ENCODE measurements at places on chromosomes 13 and 19.

- no peaks in the 10 kb centered on the region for H3K27me3 ChIP-seq
- peaks cover 12% of the 10 kb centered on the region for H3K4me1 ChIP-seq
- H3K27ac ChIP-seq: no peak overlapping the region
- peaks cover 6% of the 10 kb centered on the region for H3K36me3 ChIP-seq
These were observed 93.5 kb downstream of the ATP11A start for GRCh38 chr13:112783135-112783977.

DNA sequence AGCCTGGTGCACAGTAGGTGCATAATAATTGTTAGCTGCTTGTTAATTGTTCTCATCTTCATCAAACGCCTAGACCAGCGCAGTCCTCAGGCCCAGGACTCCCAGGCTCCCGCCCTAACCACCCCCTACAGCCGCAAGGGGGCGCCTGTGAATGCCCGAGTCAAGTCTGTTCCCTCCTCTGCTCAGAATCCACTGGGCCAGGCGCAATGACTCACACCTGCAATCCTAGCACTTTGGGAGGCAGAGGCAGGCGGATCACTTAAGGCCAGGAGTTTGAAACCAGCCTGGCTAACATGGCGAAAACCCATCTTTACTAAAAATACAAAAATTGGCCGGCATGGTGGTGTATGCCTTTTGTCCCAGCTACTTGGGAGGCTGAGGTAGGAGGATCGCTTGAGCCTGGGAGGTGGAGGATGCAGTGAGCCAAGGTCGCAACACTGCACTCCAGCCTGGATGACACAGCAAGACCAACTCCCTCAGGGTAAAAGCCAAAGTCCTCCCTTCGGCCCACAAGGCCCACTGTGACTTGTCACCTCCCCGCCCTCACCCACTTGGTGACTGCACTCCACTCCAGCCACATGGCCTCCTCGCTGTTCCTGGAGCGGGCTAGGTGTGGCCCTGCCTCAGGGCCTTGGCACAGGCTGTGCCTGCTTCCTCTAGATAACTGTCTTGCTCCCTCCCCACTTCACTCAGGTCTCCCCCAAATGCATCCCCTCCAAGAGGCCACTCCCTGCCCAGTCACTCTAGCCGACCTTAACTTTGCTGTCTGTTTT is 9.1 kb downstream of the ZNF653 start:
- H3K4me1 ChIP-seq: no peaks in the 10 kb centered on the region
- H3K27ac ChIP-seq: no peak overlapping the region
- DNase-seq: peak; percentile 39
- peaks cover 12% of the 10 kb centered on the region for H3K36me3 ChIP-seq
- H3K27me3 ChIP-seq: no peaks in the 10 kb centered on the region

- H3K4me1 ChIP-seq: no peaks in the 10 kb centered on the region
- no peak for DNase-seq
- no peak overlapping the region for H3K4me3 ChIP-seq
- H3K36me3 ChIP-seq: no peaks in the 10 kb centered on the region
These were observed 22.0 kb downstream of the MUC16 start for GRCh38 chr19:8988204-8988603.

DNA sequence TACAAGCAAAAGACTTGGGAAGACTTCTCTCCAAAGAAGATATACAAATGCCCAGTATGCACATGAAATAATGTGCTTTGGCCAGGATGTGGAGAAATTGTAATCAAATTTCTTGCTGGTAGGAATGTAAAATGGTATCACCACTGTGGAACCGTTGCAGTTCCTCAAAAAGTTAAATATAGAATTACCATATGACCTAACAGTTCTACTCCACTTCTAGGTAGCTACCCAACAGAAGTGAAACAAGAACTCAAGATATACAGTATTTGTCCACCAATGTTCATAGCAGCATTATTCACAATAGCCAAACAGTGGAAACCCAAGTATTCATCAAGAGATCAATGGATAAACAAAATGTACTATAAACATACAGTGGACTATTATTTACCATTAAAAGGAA is 95.0 kb upstream of the KLF5 start:
- H3K27ac ChIP-seq: no peak overlapping the region
- H3K4me3 ChIP-seq: no peak overlapping the region
- H3K36me3 ChIP-seq: peaks cover 8% of the 10 kb centered on the region

GRCh38 chr13:96684469-96684868 is 309.8 kb downstream of the OXGR1 start:
- DNase-seq: no peak
- H3K36me3 ChIP-seq: no peaks in the 10 kb centered on the region
- no peaks in the 10 kb centered on the region for H3K27me3 ChIP-seq
- H3K4me3 ChIP-seq: no peak overlapping the region
- no peaks in the 10 kb centered on the region for H3K4me1 ChIP-seq
- no peak overlapping the region for H3K27ac ChIP-seq

DNA sequence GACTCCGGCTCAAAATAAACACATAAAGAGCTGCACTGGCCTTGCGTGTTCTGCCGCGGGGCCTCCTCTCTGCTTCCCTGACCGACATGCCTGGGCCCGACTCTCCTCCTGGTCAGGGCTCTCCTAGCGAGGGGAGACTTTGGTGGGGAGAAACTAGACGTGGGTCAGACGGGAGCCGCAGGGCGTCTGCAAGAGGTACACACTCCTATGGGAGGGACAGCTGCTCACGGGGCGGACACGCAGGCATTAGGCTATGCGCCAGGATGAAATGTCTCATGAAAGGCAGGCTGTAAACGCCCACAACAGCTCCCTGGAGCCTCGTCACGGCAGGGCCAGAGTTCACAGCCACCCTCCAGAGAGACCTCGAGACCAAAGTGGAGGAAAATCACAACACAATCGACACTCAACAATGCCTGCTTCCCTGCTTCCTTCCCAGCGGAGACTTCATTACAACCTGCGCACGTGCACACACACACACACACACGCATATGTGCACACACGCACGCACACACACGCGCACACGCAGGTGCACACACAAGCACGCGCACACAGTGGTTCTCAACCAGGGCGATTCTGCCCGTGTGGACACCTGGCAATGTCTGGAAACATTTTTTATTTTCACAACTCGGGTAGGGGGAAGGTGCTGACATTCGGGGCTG is 5.8 kb downstream of the SLC39A3 start:
- H3K27ac ChIP-seq: no peak overlapping the region
- H3K4me1 ChIP-seq: peaks cover 6% of the 10 kb centered on the region
- peaks cover 40% of the 10 kb centered on the region for H3K36me3 ChIP-seq
- DNase-seq: no peak

DNA sequence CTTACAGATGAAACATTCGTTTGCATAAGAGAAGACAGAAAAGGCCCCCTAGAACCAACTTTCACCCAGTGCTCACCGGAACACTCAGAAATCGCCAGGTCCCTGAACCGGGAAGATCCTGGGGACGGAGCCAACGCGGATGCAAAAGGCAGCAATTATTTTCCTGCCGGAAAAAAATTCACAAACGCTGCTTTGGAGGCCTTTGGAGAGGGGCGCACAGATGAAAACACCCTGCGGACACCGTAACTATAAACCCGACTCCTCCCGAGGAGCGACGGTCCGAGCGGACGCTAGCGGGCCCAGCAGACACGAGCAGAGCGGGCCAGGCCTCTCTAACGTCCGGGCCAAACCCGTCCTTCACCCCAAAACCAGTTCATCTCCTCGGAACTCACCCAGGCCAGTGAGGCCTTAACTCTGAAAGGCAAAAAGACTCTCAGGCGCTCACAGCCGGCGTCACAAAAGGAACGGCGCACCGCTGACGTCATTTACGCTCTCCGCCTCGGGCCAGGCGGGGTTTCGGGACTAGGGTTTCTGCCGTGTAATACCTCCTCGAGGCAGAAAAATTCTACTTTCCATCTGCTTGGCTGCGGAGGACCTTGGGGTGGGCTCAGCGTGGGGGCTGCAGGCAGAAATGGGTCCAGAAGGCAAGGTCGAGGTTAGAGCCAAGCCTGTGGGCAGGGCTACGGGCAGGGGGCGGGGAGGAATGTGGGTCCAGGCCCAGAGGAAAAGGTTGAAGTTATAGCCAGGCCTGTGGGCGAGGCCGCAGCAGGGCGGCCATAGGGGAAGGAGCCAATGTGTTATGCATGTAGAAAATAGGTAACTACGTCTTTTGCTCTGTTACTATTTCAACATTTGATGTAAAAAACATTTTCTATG is at the start of gene ZNF426:
ZNF426 (minus strand) TSS at position 463 of the 876 bp plus-strand sequence. CDS start 2,413 bp downstream, outside the sequence.
- H3K27ac ChIP-seq: peak within 1 kb of the TSS; percentile 95
- H3K4me1 ChIP-seq: peaks cover 5% of the 10 kb centered on the region
- no peaks in the 10 kb centered on the region for H3K27me3 ChIP-seq
- DNase-seq: peak; percentile 76
- H3K36me3 ChIP-seq: peaks cover 68% of the 10 kb centered on the region
- peak within 1 kb of the TSS; percentile 93 for H3K4me3 ChIP-seq

- no peak within 1 kb of the TSS for H3K27ac ChIP-seq
- no peaks in the 10 kb centered on the region for H3K36me3 ChIP-seq
- H3K4me3 ChIP-seq: peak within 1 kb of the TSS; percentile 83
- H3K4me1 ChIP-seq: peaks cover 26% of the 10 kb centered on the region
- DNase-seq: peak; percentile 88
These were observed at the start of gene MAST3 for GRCh38 chr19:18097217-18097992. MAST3 (plus strand) TSS chr19:18097778; CDS start chr19:18097793, 15 bp downstream.

GRCh38 chr13:94917824-94918223 is 205.5 kb upstream of the SOX21 start:
- H3K27ac ChIP-seq: no peak overlapping the region
- H3K4me1 ChIP-seq: no peaks in the 10 kb centered on the region
- H3K4me3 ChIP-seq: no peak overlapping the region
- no peak for DNase-seq
- no peaks in the 10 kb centered on the region for H3K27me3 ChIP-seq

GRCh38 chr13:23350009-23350408 is 83.5 kb downstream of the SACS start:
- no peak overlapping the region for H3K27ac ChIP-seq
- H3K4me1 ChIP-seq: peaks cover 12% of the 10 kb centered on the region
- H3K27me3 ChIP-seq: no peaks in the 10 kb centered on the region
- H3K4me3 ChIP-seq: no peak overlapping the region
- DNase-seq: no peak

DNA sequence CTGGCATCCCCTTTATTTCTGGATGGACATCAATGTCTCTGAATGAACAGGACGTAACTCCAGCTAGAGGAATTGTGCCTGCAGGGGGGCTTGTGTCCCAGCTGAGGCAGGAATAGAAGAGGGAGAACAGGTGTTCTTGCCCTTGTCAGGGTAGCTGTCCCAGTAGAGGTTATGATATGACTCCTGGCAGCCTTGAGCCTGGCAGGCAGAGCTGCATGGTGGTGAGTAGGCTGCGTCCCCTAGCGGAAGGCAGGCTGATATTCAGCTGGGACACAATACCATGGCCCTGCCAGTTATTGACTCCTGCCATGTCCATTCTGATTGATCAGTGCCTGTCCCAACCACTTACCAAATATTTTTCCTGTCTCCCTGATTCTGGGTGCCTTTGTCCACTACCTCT is 197.2 kb downstream of the RAP2A start:
- H3K36me3 ChIP-seq: no peaks in the 10 kb centered on the region
- DNase-seq: no peak
- H3K27ac ChIP-seq: no peak overlapping the region
- H3K27me3 ChIP-seq: peaks cover 1% of the 10 kb centered on the region

GRCh38 chr13:90995614-90996013 is 351.9 kb upstream of the MIR17HG start:
- H3K27me3 ChIP-seq: no peaks in the 10 kb centered on the region

DNA sequence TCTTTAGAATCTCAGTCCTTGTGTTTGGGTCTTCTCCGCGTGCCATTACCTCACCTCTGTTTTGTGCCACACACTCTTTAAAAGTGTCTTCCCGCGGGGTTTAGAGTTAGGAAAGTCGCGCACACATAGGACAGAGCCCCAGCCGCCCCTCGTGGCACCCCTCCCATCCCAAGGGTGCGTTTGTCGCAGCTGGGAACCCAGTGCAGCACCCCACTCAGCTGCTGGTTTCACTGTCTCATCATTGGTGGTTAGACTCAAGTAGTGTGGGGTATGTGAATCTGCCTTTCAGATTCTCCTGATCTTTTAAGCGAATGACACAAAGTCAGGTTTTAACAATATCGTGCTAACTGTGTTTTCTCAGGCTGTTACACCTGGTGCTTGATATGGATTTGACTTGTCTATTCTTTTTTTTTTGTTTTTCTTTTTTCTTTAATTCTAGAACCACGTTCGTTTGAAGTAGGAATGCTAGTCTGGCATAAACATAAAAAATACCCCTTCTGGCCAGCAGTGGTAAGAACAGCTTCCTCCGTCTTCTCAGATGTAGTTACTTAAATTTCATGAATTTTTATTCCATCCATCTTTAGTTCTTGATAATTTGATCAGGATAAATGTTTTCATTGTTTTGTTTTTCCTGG is 19.5 kb upstream of the NDUFS7 start:
- H3K27ac ChIP-seq: peak overlapping the region; percentile 67
- H3K4me1 ChIP-seq: peaks cover 20% of the 10 kb centered on the region
- peak overlapping the region; percentile 39 for H3K4me3 ChIP-seq

- H3K27ac ChIP-seq: no peak overlapping the region
- H3K27me3 ChIP-seq: no peaks in the 10 kb centered on the region
- no peak overlapping the region for H3K4me3 ChIP-seq
- H3K36me3 ChIP-seq: no peaks in the 10 kb centered on the region
- H3K4me1 ChIP-seq: peaks cover 11% of the 10 kb centered on the region
These were observed 73.6 kb downstream of the ATP7B start for GRCh38 chr13:51937320-51938290.

- H3K27me3 ChIP-seq: peaks cover 3% of the 10 kb centered on the region
- no peaks in the 10 kb centered on the region for H3K36me3 ChIP-seq
- no peaks in the 10 kb centered on the region for H3K4me1 ChIP-seq
- no peak overlapping the region for H3K4me3 ChIP-seq
- DNase-seq: no peak
- H3K27ac ChIP-seq: no peak overlapping the region
These were observed 76.4 kb downstream of the SPACA7 start for GRCh38 chr13:112452380-112453206.

DNA sequence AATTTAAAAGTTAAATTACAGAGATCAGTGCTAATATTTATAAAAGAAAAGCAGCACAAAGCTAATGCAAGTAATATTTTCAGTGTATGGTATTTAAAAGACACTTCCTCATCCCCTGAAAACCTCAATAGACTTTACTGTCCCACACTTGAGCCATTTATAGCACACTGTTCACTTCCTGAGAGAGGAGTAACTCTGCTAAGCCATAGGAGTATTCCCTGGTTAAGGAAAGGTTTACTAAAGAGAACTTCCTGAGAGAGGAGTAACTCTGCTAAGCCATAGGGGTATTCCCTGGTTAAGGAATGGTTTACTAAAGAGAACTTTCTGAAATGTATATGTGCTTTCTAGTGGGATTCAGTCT is 159.4 kb downstream of the NHLRC3 start:
- peaks cover 9% of the 10 kb centered on the region for H3K4me1 ChIP-seq
- H3K27me3 ChIP-seq: peaks cover 11% of the 10 kb centered on the region
- H3K36me3 ChIP-seq: no peaks in the 10 kb centered on the region
- no peak overlapping the region for H3K4me3 ChIP-seq

DNA sequence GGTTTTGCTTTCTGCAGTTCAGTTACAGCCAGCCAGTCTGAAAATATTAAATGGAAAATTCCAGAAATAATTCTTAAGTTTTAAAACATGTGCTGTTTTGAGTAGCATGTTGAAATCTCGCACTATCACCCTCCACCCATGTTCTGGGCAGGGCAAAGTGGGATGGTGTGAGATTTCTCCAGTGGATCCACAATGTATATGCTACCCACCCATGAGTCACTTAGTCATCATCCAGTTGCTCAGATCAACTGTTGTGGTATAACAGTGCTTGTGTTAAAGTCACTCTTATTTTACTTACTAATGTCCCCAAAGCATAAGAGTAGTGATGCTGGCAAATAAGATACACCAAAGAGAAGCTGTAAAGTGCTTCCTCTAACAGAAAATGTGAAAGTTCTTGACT is 56.4 kb downstream of the CYSLTR2 start:
- peaks cover 16% of the 10 kb centered on the region for H3K36me3 ChIP-seq
- H3K27me3 ChIP-seq: no peaks in the 10 kb centered on the region
- H3K4me3 ChIP-seq: no peak overlapping the region
